ENCODE measurements at places on chromosomes 13 and 19.

GRCh38 chr13:78197231-78197630, 278.6 kb upstream of the EDNRB start:
- no peak for DNase-seq

- DNase-seq: no peak
Observed at GRCh38 chr19:5050067-5050656, 81.2 kb downstream of the KDM4B start.

DNA sequence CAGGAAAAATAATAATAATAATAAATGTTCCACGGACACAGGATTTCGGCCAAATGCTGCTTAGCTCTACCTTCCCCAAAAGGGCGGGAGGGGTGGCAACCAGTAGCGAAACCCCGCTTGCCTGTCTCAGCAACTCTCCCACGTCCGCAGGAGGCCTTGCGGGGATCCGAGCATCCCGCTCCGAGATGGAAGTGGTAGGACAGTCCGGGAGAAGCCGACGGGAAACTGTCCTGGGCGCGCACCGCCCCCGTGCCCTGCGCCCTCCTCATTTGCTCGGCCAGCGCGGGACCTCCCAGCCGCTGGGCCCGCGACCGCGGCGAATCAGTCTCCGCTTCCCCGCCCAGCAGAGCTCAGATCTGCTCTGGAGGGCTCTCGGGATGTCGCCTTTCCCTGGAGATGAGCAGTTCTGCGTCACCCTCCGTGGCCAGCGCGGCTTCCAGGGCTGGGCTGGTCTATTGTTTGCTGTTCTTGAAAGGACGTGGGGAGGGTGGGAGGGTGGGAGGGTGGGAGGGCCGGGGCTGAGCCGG, 48.9 kb upstream of the PABPC3 start:
- no peak for DNase-seq

- no peak for DNase-seq
Observed at GRCh38 chr19:31749231-31749630, 400.0 kb upstream of the TSHZ3 start.

Data from fibroblast of the conjunctiva (primary cell).